ENCODE measurements at places on chromosomes 11 and 22.

DNA sequence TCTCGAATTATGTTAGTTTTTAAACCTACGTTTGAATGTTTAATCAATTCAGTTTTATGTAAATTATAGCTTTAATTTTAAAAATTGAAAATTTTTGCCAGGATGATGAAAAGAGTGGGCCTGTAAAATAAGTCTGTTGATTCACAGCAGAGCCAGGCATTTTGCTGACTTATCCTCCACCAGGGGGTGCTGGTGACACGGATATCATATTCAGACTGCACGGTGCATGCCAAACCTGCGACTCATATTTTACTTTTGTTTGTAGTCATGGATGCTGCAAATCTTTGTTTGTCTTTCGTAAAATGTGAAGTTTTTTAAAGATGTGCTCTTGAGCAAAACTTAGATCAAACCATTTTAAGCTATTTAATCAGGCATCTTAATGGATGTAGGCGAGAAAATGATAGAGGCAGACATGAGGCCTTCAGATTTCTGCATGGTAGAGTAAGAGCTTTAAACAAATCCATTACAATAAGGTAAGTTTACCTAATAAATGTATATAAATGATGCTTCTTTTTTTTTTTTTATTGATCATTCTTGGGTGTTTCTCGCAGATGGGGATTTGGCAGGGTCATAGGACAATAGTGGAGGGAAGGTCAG is 3.6 kb upstream of the OR8B3 start:
- peak; percentile 96 for DNase-seq

DNA sequence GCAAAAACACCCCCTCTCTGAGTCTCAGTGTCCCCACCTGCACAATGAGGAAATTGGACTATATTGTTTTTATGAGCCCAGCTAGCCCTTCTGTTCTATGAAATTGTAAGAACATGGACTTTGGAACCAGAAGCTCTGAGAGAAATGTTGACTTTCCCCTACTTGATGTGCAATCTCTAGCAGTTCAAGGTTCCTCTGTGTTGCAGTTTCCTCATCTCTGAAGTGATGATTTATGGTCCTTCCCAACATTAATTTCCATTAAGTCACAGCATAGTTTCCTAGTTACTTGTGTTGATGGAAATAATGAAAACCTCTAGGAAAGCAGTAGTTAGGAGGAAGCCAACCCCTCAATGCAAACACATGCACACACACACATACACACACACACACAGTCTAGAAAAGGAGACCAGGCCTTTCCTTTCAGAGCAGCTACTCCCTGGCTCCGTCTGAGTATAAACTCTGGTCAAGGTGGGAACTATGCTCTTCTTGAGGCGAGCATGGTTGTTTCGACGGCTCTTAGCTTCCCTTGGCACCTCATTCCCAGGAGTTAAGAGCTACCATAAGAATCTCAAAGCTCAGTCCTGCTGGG is 518.4 kb downstream of the SOX6 start:
- no peak for DNase-seq

- DNase-seq: peak; percentile 93
Measured at GRCh38 chr22:31248138-31248745, 36.1 kb downstream of the LIMK2 start.

DNA sequence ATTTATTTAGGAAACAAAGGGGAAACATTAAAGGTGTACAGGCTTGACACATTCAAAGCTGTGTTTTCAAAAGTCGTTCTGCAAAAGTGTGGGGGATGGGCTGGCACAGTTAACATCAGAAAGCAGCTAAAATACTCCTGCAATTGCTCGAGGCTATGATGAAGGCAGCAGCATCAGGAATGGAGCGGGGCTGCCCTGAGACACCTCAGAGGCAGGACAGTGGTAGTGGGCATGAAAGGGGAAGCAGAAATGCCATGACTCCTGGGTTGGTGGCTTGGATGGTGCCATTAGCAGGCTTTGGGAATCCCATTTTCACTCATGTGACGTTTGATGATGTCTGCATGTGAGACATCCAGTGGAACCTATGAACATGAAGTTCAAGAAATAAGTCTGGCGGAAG is 646 bp downstream of the NCAPD3 start:
- peak; percentile 20 for DNase-seq

DNA sequence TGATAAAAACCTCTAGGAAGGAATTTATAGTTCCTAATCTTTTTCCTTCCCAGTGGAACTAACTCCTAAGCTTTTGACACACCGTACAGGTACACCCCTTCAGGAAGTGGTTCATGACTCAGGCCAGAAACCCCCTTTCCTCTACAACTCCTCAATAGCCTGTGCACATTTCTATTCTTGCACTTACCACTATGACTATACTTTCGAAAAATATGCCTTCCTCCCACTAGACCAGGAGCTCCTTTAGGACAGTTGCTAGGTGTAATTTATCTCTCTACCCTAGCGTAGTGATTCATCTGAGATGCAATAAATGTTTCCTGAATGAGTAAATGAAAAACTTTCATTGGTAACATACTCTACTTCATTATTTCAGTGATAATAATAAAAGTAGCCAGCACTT is 14.5 kb downstream of the MAP6 start:
- peak; percentile 13 for DNase-seq

- no peak for DNase-seq
Measured at GRCh38 chr11:83726316-83726715, 440.1 kb upstream of the CCDC90B start.

DNA sequence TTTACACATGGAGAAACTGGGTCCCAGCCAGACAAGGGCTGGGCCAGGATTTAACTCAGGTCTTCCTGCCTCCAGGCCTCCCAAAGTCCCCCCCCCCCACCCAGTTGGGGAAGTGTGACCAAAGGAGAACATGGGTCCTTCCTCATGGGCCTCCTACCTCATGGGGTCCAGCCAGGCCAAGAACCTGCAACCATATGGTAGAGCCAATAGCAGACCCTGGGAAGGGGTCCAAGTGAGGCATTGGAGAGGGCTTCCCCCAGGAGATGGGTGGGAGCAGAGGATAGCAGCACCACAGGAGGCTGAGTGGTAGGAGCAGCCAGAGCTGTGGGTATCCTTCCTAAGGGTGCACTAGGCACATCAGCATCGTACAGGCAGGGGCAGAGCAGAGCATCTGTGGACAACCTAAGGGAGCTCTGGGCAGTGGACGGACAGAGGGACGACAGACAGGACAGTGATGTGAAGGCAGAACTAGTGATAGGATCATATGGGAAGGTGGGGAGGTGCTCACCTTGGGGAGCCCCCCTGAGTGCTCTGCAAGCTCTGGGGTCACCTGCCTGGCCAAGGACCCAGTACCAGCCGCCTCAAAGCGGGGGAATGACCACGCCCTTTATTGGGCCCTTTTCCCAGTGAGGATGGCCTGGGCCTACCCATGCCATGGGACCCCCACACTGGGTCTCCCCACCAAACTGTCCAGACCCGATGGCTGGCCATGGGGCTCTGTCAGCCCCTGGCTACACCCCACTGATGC is 4.5 kb downstream of the ARVCF start:
- DNase-seq: no peak

- no peak for DNase-seq
Measured at GRCh38 chr11:27806122-27806521, 105.9 kb upstream of the BDNF start.

DNA sequence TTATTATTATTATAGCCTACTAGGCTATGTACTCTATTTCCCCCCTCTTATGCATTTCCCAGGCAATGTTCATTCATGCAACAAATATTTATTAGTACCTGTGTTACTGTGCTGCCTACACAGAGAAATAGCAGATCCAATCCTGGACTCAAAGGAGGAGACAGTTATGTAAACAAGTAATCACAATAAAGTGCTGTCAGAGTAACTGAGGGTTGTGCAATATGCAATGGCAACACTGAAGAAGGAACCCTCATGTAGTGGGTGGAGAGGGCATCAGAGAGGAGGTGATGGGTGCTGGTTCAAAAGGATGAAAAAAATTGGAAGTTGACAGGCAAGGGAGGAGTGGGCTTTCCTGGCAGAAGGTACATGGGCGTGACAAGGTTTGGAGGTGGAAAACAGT is 886 bp upstream of the P4HA3 start:
- peak; percentile 56 for DNase-seq

DNA sequence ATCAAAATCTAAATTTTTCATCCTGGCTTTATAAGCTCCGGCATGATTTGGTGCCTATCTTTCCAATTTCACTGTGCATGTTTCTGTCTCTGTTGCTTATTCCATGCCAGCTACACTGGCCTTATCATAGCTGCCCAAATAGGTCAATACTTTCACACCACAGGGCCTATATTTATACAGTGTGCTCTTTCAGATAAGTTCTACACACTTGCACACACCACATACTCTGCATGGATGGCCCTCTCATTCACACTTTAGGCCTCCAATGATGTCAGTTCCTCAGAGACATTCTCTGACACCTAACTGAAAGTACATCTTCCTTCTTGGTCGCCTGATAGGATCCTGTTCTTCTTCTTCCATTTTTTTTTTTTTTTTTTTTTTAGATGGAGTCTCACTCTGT is 7.0 kb downstream of the ALG8 start:
- peak; percentile 28 for DNase-seq

- DNase-seq: no peak
Measured at GRCh38 chr11:22276535-22276934, 61.6 kb upstream of the SLC17A6 start.

GRCh38 chr11:117095284-117096161 is 2.7 kb downstream of the SIK3 start:
- DNase-seq: peak; percentile 97

GRCh38 chr22:20720692-20721408 is 53.1 kb upstream of the SERPIND1 start:
- no peak for DNase-seq

GRCh38 chr22:47171441-47172221 is 409.2 kb downstream of the TBC1D22A start:
- DNase-seq: no peak

- DNase-seq: no peak
Measured at GRCh38 chr22:40178417-40179409, 988 bp downstream of the TNRC6B start.

DNA sequence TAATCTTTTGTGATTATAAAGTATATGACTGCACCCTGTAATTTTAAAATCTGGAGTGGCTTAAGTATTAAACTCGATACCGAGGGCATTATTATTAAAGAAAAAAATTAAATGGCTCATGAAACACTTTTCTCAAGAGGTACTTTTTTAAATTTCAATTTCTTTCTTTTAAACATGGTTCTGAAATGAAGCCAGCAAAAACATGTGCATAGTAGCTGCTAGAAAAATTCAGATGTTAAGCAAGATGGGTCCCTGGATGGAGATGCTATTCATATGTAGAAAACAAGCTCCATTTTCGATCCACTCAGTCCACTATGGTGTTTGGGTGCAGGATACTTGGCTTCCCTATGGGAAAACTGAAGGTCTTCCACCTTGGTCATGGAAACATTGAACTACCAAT is 189.5 kb downstream of the PGR start:
- no peak for DNase-seq

DNA sequence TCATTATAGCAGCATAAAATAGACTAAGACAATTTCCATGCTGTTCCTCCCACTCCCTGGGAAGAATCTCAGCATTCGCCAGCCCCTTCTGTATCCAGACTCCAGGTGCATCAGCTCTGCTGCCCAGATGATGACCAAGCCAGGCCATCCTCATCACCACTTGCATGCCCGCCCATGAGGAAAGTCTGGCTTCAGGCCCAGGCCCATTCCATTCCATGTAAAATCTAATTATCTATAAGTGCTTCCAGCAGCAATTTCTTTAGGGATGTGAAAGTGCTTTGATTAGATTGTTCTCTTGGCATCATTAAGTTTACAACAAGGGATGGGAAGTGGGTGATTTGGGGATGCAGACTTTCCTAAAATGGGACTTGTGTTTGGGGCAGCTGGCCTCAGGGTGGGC is 100.3 kb downstream of the INSC start:
- DNase-seq: no peak

DNA sequence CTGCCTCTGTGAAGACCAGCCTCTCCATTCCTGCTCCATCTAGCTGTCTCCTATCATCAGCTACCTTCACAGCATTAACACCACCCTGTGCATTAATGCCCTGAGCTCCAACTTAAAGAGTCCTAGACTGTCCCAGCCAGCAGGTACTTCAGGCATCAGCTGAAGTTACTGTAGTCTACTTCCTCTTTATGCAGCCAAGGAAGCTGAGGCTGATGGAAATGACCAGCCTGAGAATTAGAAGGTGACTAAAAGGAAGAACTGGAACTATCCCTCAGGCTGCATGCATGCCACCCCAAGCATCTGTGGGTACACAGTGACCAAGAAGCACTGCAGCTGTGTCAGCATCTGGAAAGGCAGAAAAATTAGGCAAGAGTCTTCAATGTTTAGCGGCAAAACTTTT is 28.2 kb downstream of the MS4A10 start:
- no peak for DNase-seq

DNA sequence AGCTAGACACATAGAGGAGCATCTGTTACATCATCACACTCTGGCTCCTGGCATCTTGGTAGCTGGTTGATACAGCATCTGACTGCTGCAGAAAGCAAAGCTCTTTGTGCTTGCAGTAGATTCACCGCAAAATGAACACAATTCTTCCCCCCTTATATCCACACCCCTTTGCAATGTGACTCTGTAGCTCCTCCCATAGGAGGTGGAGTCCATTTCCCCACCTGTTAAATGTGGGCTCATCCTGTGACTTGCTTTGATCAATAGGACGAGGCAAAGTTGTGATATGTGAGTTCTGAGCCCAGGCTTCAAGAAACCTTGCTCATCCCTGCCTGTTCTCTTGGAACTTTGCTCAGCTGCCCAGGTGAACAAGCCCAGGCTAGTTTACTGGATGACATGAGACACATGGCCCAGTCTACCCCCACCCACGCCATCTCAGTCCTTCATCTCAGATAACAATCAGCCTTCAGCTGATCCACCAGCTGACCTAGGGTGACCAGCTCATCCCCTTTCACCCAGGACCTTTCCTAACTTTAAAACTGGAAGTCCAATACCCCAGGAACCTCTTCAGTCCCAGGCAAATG is 272.2 kb downstream of the TENM4 start:
- DNase-seq: peak; percentile 61

DNA sequence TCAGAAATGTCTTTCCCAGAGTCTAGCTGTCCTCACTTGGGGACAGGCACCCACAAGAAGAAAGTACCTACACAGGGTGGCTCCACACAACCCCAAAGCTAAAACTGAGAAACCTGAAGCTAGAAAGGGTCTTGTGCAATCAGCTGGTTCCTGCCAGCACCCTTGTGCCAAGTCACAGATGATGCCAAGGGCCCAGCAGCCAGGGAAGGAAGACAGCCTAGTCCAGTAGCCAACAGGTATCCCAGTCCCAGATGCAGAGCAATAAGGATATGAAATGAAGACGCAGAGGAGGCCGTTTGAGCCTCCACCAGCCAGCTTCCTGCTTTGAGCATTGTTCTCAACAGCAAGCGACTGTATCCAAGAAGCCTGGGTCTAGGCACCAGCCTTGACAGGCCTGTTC is 6.1 kb downstream of the PLEKHA7 start:
- no peak for DNase-seq

- no peak for DNase-seq
Measured at GRCh38 chr11:36581536-36581935, 12.8 kb upstream of the IFTAP start.

- no peak for DNase-seq
Measured at GRCh38 chr22:46092670-46093410, 57.5 kb upstream of the PPARA start.
